ENCODE measurements at places on chromosomes 2 and 18.

GRCh38 chr2:159211447-159212396, 74.8 kb downstream of the WDSUB1 start:
- DNase-seq: no peak

- no peak for DNase-seq
These were observed 193.4 kb downstream of the NBAS start for GRCh38 chr2:15367715-15368114.

GRCh38 chr2:9300829-9301453, 94.3 kb downstream of the ASAP2 start:
- DNase-seq: peak; percentile 17

DNA sequence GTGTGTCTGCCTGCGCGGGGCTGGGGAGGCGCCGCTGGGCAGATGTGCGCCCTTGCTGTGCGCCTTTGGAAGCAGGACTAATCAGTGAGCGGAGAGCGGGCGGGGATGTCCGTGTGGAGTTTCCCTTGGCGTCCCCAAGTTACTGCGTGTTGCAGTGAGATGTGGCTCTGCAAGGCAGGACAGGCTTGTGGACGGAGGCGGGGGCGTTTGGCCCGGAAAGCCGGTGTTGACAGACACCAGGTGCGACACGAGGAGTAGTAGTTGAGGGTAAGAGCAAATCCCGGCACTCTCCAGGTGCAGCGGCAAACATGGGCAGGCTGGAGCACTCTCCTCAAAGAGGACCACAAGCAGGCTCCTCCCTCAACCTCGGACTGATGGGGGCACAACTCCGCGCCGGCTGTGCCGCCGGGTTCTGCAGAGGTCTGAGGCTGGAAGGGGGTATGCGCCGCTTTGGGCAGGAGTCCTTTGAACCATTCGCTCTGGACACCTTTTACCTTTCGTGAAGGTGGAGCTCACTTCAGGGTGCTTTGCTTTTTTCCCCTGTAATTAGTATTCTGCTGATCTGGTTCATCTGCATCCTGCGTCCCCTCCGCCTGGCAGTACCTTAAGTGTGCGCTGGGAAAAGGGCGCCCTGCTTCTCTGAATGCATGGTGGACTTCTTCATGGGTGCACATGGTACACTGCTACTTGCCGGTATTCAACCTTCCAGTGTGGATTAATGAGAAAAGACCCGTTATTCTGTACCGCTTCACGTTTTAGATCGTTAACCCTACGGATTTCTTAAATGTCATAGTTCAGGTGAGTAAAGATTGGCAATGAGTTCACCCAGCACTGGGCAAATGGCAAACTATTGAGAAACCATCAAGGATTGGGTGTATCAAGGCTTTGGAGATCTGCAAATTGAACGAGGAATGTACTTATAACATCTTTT, 608 bp downstream of the CDH7 start:
- peak; percentile 25 for DNase-seq

DNA sequence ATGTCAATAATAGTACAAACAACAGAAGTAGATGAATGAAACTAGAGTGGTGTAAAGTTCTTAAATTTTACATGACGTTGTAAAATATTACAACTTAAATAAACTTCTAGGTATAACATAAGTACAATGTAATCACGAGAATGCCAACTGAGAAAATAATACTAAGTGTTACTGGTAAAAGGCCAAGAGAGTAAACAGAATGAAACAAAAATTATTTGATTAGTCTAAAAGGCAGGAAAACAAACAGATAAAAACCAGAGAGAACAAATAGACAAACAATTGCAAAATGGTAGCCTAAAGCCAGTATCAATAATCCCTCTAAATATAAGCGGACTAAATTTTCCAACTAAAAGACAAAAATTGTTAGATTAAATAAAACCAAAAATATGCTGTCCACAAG, 71.9 kb downstream of the SMAD2 start:
- no peak for DNase-seq

DNA sequence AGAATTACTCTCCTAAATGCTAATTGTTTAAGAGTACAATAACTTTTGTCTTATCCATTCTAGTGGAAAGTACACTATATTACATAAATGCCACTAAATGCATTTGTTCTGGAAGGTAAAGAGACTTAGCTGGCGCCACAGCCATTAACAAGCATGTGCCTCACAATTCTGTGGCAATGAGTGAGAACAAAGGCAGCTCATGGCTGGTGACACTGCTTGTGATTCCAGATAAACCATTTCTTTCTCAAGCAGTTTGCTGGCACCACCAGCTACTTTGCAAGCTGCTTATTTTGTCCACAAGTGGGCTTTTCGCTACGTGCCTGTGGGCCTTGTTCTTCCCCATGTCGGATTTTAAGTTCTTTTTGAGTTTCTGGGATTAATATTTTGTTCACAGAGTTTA, 147.6 kb upstream of the SMAD7 start:
- DNase-seq: no peak

GRCh38 chr2:170155022-170155722, 22.8 kb upstream of the MYO3B start:
- peak; percentile 54 for DNase-seq

GRCh38 chr2:8761529-8762164, 75.8 kb downstream of the KIDINS220 start:
- peak; percentile 8 for DNase-seq

DNA sequence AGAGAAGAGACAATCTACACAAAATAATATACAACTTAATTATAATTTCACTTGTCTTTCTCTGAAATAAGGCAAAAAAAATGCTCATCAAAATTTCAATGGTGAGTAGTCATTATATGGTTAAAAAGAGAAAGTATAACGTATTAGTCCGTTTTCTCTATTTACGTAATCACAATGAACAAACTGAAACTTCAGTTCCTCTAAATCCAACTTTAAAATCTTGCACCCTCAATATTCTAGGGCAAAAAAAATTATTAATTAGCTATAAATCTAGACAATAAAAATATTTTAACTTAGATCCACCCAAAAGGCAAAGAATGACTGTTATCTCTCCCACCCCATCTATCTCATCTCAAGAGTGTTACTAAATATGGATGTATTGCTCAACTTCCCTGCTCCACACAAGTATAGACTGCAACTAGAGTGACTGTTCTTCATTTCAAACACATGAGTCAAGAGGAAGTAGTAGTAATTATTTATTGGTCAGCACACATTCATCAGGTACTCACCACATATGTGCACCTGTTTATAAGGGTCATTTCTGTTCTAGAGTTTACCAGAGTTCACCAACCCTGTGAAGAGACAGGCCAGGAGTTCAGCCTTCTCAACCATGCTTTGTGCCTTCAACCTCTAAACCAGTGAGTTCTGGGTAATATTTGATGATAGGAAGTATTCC, 36.4 kb downstream of the STK39 start:
- no peak for DNase-seq

GRCh38 chr2:159613651-159614285, 2.6 kb downstream of the BAZ2B start:
- DNase-seq: no peak

GRCh38 chr18:34710934-34711333, 836 bp downstream of the DTNA start:
- no peak for DNase-seq

DNA sequence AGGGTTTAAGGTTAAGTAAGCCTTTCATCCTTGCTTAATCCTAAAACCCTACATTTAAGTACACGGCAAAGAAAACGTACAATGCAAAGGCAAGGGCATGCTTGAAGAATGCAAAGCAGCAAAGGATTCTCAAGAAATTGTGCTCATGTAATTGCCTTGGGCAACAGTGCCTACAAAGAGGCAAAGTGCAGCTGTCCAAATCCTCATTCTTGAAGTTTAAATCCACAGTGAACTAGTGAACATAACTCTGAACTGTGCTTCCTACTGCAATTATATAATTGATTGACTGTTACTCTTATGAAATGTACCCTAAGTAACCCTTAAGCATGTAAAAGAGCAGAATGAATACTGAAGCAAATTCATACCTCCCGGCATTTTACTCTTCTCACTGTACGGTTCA, 85.4 kb downstream of the MAP3K20 start:
- DNase-seq: no peak

GRCh38 chr18:78596794-78597345, 382.7 kb upstream of the SALL3 start:
- DNase-seq: no peak

- no peak for DNase-seq
These were observed 16.0 kb downstream of the INSIG2 start for GRCh38 chr2:118103951-118104940.

DNA sequence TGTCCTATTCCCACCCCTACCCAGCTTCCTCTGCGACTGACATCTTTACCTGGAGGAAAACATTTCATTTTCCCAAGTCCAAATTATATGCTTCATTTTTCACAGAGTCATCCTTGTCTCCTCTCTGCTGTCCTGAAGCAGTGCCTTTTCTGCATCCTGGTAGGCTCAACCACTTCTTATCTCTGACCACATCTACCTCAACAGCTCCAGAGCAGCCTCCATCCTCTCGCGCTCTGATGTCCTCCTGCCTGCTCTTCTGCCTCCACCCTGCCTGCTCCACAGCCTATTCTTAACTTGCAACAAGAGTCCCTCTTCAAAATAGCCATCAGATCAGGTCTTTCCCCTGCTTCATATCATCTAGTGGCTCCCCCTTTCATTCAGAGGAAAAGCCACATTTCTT, 457.1 kb downstream of the PARD3B start:
- no peak for DNase-seq

DNA sequence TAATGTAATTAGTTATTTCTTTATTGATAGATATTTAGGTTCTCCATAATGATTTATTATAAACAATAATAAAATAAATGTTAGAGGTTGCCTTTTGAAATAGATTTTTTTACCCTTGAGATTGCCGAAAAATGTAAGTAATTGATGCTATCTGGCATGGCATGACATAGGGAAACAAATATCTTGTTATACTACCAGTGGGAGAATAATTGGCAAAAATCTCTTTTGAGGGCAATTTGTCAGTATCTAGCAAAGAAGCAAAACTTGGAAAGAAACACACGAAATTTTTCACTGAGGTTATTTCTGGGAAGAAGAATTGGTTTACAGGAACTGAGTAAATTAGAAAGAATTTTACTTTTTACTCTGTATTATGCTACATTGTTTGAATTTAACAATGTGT, 547.2 kb upstream of the SETBP1 start:
- DNase-seq: no peak

GRCh38 chr2:69007169-69007568, 5.8 kb upstream of the ANTXR1 start:
- no peak for DNase-seq

DNA sequence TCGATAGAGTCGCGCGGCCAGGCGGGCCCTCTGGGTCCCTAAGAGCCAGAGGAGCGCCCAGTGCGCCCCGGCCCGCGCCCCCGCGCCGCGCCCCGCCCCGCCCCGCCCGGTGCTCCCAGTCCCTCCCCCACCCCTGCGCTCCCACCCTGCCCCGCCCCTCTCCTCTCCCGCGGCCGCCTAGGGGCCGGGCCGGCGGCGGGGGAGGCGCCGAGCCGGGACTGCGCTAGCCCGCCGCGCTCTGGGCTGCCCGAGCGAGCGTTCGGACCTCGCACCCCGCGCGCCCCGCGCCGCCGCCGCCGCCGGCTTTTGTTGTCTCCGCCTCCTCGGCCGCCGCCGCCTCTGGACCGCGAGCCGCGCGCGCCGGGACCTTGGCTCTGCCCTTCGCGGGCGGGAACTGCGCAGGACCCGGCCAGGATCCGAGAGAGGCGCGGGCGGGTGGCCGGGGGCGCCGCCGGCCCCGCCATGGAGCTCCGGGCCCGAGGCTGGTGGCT, at the start of gene GPC1:
Gene GPC1, plus strand, starts transcription at position 207 of the 491 bp plus-strand sequence. Its CDS starts 256 bp downstream, at position 463.
- DNase-seq: peak; percentile 51

- no peak for DNase-seq
These were observed 64.4 kb downstream of the INPP5D start for GRCh38 chr2:233124421-233125080.

GRCh38 chr2:76599732-76600368, 889.1 kb upstream of the GCFC2 start:
- peak; percentile 86 for DNase-seq

GRCh38 chr2:217873371-217873770, 129.4 kb downstream of the TNS1 start:
- no peak for DNase-seq

DNA sequence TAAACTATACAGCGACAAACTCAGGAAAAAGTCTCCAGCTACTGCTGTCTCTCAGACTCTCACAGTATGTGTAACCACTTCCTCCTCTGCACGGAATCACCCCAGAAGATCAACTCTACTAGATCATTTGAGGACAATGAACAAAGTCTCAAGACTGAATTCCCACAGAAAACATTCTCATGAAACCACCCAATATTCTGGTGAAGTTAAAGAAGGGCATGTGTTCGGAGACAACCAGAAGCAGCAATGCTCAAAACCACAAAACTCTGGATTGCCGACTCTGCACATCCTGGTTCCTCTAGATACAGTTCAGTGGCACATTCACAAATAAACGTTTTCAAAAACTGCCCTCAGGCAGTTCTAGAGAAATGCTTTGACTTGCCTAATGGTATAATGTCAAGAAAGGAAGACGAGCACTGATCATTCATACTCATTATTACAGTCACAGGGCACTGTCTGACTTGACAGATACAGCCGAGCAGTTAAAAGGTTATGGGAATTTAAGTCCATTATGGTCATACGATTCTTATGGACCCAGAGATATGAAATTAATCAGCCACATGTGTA, 91.9 kb upstream of the STK17B start:
- no peak for DNase-seq

DNA sequence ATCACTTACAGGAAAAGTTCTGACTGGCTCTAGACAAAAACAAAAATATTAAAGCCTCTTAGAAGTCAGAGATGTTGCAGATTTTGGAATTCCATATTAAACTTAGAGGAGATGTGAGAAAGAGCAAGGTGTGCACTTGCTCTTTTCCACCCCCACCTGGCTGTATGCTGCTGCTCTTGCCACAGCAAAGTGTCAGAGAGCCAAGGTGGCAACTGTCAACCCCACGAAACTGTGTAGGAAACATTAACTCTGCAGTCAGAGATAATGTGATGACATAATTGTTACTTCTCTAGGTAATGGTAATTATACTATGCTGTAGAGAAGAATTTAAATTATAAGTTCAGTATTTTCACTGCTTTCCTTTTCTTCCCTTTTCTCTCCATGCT, 25.4 kb downstream of the CD8A start:
- no peak for DNase-seq

GRCh38 chr2:2748399-2749205, 417.5 kb upstream of the MYT1L start:
- DNase-seq: no peak

DNA sequence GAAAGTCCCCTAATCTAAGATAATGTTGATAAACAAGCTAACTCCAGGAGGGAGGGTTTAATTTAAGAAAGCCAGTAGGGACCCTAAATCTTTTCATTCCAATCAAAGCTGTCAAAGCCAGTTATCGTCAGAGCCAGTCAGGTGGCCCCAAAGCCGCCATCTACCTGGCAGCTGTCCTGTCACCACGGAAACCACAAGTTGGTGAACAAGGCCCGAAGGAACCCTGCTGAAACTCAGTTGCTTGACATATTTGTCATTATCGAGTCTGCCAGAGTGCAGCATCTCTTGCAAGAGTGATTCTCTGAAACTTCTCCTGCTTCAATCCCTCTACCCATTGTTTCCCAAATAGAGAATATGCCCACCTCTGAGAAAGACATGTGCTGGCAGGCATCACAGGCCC, 30.8 kb upstream of the POLE4 start:
- no peak for DNase-seq

- DNase-seq: no peak
These were observed 29.9 kb downstream of the SP3 start for GRCh38 chr2:173935305-173935704.

Measured in SK-N-DZ (cell line).